ENCODE measurements at places on chromosomes 12 and 14.

DNA sequence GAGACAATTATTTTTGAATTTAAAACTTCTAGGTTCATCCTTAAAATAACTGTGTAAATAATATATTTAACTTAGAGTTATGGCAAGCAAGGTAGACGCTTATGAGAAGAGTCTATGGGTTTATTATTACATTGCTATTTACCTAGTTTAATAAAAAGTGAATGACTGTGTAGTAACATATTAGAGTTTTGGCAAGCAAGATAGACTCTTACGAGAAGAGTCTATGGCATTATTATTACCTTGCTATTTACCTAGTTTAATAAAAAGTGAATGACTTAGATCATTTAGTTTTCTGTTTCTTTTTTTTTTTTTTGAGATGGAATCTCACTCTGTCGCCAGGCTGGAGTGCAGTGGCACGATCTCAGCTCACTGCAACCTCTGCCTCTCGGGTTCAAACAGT, 3.8 kb downstream of the RNF34 start:
- no peak for DNase-seq

DNA sequence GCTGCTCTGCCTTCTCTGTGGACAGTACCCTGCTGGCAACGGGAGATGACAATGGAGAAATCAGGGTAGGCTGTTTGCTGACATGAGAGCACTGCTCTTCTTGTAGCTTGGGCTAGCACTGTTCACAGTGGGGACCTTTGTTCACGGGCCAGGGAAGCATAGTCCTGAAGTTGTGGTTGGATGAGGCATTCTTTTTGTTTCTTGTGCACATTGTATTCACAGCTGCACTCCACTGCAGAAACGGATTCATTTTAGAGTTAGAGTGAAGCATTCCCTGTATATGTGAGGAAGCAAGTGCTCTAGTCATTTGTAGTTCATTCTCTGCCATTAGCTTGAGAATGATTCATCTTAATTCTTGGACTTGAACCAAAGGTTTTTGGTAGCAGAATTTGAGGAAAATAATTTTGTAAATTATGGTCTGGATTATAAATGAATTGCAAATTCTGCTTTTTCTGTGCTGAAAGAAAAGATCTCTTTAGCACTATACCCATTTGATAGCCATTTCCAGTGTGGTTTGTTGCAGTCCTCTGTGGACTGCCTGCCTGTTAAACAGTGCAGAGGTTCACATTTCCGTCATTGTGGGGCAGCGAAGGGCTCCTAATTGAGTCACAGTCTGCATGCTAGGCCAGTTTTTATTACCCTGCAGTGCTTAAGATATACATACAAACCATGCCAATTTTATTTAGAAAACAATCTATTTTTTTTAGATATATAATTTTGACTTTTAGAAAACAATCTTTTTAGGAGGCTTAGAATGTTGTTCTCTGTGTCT, 80.6 kb downstream of the APAF1 start:
- DNase-seq = peak; percentile 68

- peak; percentile 41 for DNase-seq
These were observed 620 bp downstream of the MMP17 start for GRCh38 chr12:131828671-131829355.

- no peak for DNase-seq
These were observed 80.9 kb downstream of the SYNE2 start for GRCh38 chr14:63933711-63934110.

All from RPMI8226 (cell line).